ENCODE measurements at places on chromosomes 2 and 18.

DNA sequence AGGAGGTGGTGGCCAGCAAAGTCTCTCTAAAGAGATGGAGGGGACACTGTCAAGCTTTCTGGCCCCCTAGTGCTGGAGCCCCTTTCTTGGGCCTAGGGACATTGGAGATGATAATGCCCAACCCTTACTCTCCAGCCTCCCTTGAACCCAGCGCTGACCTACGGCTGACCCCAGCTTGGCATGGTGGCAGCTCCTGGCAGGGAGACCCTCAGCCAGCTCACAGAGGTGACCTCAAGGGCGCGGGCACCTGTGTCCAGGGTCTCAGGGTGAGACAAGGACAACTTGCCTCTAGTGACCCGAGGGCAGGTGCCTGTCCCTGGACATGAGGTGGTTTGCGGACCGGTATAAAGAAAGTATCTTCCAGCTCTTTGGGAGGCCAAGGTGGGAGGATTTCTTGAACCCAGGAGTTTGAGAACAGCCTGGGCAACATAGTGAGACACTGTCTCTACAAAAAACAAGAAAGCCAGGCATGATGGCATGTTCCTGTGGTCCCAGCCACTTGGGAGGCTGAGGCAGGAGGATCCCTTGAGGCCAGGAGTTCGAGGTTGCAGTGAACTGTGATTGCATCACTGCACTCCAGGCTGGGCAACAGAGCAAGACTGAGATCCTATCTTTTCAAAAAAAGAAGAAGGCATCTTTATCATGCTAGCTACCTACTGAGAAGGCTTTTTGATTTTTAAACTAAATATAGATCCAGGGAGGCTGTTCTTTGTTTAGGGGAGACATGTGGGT, 3.3 kb upstream of the PER2 start:
- ATAC-seq = no peak

- ATAC-seq = no peak
These were observed 112.7 kb downstream of the BCL11A start for GRCh38 chr2:60440767-60441163.

- no peak for ATAC-seq
These were observed 1.7 kb downstream of the ARHGAP28 start for GRCh38 chr18:6731222-6731596.

DNA sequence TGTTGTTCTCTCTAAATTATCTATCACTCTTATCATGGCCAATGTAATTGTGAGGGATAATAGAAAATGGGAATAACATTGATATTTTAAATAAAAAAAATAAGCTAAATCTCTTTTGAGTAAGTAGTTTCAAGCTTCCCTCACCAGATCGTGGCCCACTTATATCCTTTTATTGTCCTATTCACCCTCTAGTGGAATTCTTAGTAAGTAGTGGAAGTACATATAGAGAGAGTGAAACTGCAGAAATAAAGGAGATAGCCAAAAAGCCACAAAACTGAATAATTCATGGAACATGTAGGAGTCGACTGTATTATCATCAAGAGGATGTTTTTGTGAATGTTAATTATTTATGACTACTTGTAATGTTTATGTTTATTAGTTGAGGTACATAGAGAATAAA, 66.1 kb upstream of the DTNA start:
- no peak for ATAC-seq

DNA sequence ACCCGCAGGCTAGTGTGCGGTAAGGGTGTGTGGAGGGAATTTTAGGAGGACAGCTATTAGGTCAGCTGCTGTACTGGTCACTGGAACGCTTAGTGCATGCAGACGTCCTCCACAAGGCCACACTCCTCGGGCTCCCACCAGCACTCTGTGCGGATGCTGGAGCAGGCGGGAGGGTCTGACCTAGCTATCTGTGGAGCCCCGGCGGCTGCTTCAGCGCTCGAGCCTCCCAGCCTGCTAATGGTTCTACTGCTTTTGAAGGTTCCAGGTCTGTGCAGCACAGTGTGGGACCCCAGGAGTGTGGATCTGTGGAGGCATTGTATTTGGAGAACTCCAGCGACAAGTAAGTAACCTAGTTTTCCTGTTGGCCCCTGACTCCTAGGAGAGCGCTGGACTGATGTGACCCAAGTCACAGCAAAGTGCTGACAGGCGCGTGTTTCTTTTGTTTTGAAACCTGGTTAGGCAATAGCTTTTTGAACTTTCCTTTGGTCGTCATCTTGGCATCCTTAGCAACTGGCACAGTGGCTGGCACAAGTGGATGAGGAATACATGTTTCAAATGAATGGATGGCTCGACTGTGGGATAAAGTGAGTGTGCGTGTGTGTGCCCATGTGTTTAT, 113.5 kb downstream of the ZNF236 start:
- no peak for ATAC-seq

DNA sequence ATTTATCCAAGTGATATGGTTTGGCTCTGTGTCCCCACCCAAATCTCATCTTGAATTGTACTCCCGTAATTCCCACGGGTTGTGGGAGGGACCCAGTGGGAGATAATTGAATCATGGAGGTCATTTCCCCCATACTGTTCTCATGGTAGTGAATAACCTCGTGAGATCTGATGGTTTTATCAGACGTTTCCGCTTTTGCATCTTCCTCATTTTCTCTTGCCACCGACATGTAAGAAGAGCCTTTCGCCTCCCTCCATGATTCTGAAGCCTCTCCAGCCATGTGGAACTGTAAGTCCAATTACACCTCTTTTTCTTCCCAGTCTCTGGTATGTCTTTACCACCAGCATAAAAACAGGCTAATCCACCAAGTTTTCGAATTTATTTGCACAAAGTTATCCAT, 20.3 kb upstream of the CHST10 start:
- no peak for ATAC-seq

DNA sequence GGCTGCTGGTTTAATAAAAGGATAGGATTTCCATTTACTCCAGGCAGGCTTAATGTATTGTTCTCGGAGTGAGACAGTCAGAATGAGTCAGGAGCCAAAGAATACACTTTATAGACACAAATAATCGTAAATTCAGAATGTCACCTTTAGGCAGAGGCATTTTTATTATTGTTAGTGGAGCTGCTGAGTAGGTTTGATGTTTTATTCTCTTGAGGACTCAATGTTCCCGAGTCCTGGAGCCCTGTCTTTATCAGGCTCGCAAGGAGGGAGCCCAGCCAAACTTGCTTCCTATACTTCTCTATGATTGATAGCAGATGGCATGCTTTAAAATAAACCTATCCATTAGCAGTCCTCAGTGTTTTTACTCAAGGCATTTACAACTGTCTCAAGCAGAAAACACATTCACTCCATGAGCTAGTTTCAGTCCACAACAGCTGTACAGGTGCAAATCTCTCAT, 492.3 kb upstream of the ZEB2 start:
- no peak for ATAC-seq

DNA sequence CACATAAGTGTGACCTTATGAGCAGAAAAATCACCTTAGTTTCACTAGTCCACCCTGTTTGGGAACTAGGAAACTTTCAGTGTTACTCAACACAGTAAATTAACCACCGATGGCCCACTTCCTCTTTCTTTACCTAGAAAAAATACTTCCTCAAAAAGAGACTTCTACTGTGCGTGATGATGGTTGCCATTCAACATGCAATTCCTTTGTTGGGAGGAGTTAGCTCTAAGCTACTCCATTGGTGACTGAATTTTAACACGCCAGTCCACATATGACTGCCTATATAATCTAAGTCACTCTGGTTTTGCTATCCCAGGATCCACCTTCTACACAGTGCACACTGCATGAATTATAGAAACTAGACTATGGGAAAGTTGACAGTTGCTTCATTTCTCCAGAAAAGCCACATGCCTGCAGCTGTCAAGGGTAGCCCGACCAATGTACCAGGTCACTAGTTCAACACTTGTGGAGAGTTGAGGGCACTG, 47.8 kb upstream of the REG3G start:
- ATAC-seq = peak; percentile 86
